ENCODE measurements at places on chromosomes 6 and 20. TPM values are rescaled to one million over a fixed set of nuclear protein-coding genes. Genes with fewer than 3 reads are reported as not detected.

HLA-G gene
- not detected for total RNA-seq

SENP6 gene
- total RNA-seq: 353 TPM

- no peak for DNase-seq
These were observed 149.9 kb upstream of the PTPN1 start for GRCh38 chr20:50360218-50360672.

GRCh38 chr6:33901822-33902456, 98.1 kb upstream of the MLN start:
- no peak for DNase-seq

DNA sequence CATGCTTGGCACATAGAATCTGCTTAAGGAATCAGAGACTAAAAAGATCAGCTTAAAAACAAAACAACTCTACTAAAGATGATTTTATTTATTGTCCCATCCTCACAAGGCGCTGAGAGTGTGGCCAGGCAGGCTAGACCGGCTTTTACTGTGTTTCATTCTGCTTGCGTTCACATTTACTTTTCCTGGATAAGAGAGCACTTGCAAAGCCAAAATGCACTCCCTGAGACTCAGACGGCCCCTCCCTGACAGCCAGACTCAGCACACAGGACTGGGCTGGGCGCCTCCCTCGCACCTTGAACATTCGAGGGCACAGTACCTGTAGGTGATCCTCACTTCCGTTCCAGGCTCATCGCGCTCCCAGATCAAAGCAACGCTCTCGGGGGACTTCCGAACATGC, 10.2 kb downstream of the ACSS1 start:
- DNase-seq: no peak

GRCh38 chr20:61874421-61875068, 191.1 kb downstream of the TAF4 start:
- no peak for DNase-seq

DNA sequence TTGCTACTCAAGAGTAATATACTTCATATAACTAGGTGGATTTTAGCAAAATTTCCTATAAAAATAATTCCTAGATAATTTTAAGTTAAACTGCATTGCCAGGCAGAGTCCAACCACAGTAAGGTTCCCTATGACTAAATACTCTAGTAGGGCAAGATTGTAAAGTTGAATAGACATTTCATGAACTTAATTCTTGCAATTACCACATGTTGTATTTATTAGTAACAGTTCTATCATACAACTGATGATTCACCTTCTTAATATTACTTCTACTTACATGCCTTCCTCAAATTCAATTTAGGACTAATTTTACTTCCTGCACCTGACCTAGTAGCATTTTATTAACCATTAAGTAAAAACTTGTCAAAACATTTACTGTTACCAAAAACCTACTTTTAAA, 266.7 kb upstream of the THEMIS start:
- no peak for DNase-seq

DNA sequence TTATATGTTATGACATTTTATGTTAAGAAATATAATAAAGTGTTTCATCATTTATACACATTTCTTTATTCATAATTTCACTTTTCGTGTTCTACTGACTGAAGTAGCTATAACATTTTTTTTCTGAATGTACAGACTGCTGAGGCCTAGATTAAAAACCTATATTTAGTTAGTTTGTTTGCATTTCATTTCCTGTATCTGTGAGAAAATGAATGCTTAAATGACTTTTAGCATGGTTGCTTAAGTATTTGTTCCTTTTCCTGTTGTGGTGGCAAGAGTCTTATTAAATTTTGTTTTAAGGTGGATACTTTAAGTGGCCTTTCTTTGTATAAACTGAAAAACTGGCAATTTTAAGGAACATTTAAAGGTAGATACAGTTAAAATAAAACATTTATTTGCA, 779.7 kb upstream of the MAN1A1 start:
- DNase-seq: no peak
